ENCODE measurements at places on chromosomes 6 and 20.

DNA sequence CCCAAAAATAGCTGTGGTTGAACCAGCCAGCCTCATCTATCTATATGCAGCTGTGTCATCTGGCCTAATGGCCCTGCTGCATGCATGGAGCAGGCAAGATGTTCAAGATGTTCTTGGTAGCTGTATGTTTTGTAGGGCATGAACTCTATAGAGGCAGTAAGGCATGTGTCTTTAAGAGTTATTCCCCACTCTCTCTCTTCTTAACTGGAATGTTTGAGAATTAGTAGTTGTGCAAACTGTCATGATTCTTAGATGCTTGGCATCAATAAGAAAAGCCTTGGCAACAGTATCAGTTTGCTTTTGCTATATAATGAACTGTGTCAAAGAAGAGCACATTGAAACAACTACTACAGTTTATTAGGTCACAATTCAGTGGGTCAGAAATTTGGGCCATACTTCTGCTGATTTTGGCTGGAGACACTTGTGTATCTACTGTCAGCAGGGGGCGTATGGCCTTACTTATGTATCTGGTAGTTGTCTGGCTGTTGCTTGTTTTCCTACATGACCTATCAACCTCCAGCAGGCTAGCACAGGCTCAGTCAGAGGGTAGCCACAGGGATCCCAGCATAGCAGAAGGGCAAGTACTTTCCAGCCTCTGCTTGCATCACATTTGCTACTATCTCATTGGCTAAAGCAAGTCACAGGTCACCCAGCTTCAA, 56.1 kb upstream of the LAMP5 start:
- peak; percentile 29 for DNase-seq

DNA sequence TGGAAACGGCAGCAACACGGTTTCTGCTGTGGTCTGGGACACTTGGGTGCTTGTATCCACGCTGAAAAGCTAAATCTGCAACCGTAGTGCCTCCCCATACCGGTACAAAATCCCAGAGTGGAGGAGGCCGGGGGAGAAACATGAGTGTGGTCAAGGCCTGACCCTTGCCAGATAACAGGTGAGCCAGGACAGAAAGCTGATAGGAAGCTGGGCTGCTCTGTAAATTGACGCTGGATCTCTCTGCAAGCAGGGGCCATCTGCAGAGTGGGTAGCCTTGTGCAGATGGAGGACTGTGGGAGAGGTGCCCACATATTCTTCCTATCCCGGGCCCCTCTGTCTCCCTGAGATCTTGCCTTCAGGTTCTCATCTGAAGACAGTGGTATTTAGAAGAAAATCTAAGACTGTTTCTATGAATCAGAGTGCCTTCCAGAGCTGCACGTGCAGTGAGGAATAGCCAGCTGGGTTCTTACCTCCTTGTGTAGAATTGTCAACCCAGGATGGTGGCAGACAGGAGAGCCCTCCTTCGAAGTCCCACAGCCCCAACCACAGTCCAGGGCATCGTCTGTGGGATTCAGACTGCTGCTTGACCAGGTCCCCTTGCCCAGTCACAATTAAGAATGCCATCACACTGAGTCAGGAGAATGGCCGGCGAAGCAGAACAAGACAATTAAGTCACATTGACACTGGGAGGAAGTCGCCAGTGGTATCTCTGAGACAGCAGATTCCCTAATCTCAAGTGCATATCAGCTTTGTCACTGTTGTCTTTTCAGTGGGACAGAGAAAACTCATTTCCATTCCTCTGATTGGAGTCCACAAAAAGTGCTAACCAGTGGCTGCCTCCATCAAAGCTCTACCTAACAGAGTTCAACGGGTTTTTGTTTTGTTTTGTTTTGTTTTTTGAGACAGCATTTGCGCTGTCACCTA, 100.0 kb upstream of the RIPOR2 start:
- DNase-seq = no peak

- no peak for DNase-seq
Measured at GRCh38 chr6:163958646-163959045, 544.1 kb downstream of the QKI start.

DNA sequence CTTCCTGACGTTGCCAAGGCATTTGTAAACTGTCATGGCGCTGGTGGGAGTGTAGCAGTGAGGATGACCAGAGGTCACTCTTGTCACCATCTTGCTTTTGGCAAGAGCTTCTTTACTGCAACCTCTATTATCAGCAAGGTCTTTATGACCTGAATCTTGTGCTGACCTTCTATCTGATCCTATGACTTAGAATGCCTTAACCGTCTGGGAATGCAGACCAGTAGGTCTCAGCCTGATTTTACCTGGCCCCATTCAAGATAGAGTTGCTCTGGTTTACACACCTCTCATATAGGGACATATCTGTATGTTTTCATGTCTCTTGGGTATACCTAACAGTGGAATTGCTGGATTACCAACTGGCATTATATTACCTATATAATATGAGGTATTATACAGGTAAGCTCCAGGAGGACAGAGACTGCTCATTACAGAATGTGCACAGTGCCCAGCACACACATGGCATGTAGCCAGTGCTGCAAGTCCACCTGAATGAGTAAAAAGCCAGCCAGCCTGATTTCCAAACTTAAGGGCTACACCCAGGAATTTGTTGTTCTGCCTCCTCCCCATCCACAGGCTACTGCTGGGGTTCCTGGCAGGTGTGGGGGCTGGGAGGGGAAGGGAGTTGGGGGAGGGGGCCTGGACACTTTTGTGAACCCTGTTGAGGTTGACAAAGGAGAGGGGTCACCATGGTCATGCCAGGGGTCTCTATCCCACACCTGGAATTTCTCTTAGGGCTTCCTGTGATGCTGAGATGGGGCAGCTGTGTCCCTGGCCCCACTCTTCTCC, 35.2 kb upstream of the BLCAP start:
- DNase-seq = no peak

DNA sequence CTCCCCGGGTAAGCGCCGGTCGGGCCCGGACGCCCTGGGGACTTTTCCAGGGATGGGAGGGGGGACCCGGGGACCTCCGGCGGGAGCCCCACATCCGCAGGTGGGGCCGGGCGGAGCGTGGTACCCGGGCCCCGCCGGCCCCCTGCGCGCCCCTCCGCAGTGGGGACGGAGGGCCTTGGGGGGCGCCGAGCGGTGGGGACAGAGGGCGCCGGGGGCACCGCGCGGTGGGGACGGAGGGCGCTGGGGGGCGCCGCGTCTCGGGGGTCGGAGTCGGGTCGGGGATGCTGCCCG, 270 bp downstream of the PLEKHG1 start:
- DNase-seq = no peak

- no peak for DNase-seq
Measured at GRCh38 chr6:118895859-118896258, 1.9 kb downstream of the ASF1A start.

- no peak for DNase-seq
Measured at GRCh38 chr20:6966721-6967120, 199.2 kb downstream of the BMP2 start.

DNA sequence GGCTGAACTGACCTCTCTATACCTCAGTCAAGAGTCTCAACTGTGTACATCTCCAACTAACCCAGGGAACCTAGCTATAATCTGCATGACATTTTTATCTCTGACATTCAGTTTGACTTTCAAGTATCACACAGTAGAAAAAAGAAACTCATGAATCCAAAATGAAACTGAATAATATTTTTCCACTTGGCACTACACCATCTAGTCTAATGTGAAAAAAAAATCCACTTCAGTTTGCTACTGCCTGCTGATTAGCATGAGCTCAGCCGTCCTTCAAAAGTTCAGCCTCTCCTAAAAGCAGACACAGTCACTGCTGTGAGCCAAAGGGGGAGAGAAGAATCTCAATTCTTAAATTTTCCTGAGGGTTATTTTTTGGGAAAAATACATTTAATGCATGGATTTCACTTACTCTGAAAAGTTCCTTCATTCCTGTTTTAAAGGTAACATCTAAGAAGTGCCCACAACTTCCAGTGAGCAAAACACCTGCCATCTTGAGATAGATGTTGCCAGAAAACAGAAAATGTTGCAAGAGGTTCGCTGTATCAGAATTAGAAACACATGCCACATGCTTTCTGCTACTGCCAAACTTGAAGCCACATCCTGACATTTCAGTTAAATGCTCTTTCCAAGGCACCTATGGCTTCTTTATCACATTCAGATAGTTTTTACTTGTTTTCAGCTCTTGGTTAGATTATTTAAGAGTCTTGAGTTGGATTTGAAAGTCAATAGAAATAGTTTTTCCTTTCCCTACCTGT, 95.4 kb downstream of the MKKS start:
- DNase-seq = no peak

GRCh38 chr6:39430871-39431523, 108.5 kb upstream of the KCNK16 start:
- no peak for DNase-seq

DNA sequence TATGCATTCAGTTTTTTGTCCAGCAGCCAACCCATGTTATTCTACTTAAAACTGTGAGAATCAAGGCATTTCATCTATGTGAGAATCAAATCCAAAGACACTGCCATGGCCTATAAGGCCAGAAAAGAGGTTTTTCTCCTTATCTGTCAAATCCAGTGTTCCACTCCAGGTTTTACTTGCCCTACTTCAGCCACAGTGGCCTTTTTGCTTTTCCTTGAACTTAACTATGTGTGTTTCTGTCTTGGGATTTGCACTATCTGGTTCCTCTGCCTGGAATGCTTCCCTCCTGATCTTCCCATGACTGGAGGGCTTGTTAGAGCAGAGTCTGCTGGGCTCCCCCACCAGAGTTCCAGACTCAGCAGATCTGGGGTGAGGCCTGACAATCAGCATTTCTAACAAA, 113.1 kb upstream of the DOK5 start:
- no peak for DNase-seq

- DNase-seq = no peak
Measured at GRCh38 chr6:13368731-13369115, 40.4 kb upstream of the TBC1D7 start.

DNA sequence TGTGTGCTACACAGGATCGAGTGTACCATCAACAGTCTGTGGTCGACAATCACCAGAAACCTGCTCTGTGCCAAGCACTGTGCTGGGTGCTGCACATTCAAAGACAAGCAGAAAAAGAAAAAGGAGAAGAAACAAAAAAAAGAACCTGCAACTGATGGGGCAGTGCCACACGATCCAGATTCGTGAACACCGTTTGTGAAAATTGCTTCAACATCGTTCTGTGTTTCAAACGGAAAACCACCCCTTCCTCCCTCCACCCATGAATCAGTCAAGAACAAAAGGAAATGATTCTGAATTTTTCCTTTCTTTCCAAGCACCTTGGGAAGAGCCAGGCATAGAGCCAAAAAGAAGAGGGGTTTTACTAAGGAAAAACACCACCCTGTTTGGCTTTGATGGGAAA, 129.2 kb upstream of the ARID1B start:
- DNase-seq = no peak

DNA sequence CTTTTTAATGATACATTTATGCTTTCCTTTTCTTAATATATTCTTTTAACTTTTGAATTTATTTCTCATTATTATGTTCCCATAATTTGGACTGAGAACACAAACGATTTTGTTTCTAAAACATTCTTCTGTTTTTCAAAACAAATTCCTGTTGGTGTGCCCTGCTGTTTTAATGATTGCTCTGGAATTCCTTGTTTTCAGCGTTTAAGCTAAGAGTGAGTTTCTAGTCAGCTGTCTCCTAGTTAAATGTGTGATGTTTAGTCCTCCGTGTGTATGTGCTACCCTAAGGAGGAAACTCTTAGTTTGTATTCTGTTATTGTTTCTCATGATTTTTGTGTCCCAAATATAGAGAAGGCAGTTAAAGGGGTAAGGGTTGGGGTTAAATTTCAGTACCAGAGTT, 306.1 kb upstream of the RGS17 start:
- no peak for DNase-seq

- DNase-seq = no peak
Measured at GRCh38 chr6:85300581-85300980, 149.3 kb upstream of the NT5E start.

DNA sequence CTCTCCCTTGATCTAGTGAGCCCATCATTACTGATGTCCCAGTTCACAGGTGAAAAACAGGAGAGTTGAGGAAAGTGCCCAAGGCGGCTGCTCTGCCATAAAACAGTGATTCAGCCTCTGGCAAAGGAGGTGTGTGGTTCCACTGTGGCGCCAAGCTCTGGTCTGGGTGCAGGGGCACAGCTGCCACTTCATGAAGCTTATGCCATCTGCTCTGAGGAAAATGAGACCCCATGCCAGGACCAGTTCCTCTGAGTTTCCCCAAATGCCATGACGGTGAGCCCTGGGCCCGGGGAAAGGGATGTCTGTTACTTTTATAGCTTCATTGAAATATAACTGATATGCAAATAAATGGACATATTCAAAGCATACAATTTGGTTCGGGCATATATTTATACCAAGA, 33.7 kb upstream of the ZBP1 start:
- no peak for DNase-seq

- DNase-seq = peak; percentile 78
Measured at GRCh38 chr6:43629104-43629504, at the start of gene GTPBP2. Gene GTPBP2, minus strand, starts transcription at chr6:43629264. Its CDS starts 102 bp downstream, at chr6:43629162.

DNA sequence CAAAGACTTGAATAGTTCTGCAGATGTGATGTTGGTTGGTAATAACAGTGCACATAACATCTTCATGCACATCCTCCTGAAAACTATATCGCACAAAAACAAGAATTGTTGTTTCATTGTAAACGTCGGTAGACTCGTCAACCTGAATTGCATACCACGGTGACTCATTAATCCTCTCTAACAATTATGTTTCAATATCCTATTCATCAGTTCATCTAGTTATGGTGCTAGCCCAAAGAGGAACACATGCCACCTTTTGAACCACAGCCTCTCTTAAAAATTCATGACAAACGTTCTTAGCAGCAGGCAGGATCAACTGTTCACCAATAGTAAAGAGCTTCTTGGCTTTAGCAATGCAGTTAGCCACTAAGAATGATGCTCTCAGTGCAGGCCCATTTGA, 25.0 kb downstream of the CRYBG1 start:
- no peak for DNase-seq

DNA sequence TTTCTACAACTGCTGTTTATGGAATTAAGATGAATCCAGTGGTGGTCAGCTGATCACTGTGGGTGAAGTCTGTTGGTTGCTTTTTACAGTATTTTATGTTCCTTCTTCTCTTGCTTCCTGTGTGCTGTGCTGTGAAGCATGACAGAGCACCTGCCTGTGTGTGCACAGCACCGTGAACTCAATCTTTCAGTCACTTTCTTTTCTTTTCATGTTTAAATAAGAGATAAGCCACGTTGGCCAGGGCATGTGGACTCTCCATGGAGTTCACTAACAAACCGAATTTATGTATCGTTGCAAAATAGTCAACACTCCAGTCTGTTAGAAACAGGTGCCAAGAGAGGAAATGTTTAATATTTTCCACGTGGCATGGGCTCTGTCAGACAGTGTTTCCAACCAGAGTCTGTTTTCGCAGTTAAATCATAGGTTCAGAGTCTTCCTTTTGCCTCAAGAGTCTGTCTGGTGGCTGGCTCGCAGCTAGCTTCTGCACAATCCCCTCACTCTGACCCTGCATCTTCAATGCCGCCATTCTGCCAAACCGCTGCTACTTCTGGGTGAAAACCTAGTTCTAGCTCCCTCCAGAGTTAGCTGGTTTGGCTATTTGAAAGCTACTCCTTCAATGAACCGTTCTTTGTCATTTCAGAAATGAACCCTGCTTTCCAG, 73.2 kb downstream of the QRSL1 start:
- no peak for DNase-seq

GRCh38 chr6:52537001-52537753, 39.7 kb downstream of the TRAM2 start:
- DNase-seq = no peak

Data from HuH-7.5 (cell line).